HL-60 (cell line): ENCODE measurements at places on chromosomes 16 and 17.

DNA sequence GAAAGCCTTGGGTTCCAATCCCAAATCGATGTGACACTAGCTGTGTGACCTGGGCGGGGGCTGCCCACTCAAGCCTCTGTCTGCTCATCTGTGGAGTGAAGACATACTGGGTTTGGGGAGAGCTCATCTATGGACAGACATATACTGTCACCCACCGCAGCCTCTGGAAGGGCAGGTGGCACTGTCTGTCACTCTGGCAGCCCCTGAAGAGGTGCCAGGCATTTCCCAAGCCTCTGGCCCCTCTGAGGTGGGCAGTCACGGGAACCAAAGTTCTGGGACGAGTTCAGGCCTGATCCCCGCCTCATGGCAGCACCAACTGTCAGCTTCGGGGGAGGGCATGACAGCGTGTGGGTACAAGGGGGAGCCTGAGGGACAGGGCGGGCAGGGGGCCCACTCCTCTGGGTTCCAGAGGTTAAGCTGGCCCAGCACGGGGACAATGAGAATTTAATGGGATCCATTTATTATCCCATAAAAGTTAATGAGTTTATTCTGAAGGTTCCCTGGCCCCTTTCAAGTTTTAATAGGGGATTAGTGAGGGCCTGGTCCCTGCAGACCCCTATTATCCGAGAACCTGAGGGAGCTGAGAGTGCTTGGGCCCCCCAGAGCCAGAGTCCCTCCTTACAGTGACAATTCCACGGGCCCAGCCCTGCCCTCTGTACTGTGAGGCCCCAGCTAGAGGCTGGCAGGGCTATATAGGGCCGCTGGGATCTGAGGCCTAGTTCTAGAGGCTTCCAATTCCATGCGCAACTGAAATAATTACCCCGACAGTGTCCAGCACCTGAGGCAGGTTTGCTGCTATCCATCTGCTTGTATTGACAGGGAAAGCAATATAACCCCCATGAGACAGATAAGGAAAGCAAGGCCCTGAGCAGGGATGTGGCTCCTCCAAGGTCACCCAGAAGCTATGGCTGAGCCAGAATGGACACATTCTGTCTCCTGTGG, 18.8 kb downstream of the SEZ6 start:
- no peak for DNase-seq

GRCh38 chr16:69108064-69108904, 2.8 kb downstream of the HAS3 start:
- DNase-seq, result no peak

- no peak for DNase-seq
These were observed 24.6 kb downstream of the C16orf90 start for GRCh38 chr16:3470723-3471122.

DNA sequence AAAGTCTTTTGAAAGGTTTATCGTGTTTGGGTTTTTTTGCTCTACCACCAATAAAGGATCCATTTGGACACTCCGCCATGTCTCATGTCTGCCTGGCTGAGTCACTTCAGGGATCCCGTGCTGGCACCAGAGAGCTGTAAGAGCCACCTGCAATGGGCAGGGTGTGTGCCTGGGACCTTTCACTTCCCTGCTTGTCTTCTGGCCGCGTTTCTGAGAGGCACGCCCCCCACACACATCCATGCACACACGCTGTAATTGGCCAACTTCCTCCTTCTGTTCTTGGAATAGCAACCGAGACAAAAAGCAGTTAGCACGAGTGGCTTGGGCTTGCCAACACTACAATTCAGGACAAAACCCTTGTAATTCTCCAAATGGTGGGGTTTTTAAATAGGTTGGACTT, 9.8 kb upstream of the SOST start:
- DNase-seq, result peak; percentile 90

- DNase-seq, result no peak
These were observed 4.0 kb upstream of the CD68 start for GRCh38 chr17:7575481-7575883.

DNA sequence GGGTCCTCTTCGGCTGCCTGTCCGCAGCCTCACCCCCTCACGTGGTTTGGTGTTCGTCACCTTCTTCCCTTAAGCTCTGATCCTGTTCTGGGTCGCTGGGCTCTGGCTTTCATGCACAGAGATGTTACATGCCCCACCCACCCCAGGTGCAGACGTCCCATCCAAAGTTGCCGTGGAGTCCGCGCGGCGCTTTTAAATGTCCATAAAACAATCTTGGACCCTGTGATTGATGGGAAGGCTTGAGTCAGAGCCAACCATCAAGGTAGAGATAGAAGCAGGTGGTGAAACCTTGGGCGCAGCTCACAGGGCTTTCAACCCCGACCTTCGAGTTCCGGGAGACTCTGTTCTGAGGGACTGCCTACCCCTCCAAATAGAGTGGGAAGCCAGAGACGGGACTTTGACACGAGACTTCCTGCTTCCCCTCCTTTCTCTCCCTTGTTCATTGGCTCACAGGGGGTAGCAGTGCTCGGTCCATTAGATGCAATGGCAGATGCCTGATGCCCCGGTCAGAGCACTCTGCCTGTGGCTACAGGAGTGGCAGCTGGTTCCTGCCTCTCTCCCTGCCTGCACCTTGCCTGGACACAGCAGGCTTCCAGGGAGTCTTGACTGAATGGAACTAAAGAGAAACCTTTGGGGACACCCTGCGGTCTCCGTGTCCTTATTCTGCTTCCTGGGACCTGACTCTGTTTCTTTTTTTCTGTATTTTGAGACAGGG, 4.0 kb downstream of the ENGASE start:
- DNase-seq, result no peak

- DNase-seq, result no peak
These were observed 11.4 kb downstream of the DYNC1LI2 start for GRCh38 chr16:66740010-66740409.

DNA sequence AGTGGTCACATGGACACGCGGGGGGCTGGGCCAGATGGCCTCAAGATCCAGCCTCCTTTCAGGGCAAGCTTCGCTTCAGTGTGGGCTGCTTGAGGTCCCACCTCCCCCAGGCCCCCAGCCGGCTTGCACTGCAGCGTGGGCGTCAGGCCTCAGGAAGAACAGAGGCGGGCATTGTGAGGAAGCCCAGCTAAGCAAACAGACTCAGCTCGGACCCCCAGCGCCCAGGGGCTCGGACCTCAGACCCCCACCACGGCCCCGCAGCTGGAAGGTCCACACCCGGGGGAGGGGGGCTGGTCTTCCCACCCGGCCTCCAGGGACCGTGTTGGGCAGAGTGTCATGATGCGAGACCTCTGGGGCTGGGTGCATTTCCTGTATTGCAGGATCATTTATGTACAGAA, 24.7 kb upstream of the ZNF469 start:
- no peak for DNase-seq

- no peak for DNase-seq
These were observed 86.2 kb downstream of the OR1D5 start for GRCh38 chr17:2977157-2977556.

DNA sequence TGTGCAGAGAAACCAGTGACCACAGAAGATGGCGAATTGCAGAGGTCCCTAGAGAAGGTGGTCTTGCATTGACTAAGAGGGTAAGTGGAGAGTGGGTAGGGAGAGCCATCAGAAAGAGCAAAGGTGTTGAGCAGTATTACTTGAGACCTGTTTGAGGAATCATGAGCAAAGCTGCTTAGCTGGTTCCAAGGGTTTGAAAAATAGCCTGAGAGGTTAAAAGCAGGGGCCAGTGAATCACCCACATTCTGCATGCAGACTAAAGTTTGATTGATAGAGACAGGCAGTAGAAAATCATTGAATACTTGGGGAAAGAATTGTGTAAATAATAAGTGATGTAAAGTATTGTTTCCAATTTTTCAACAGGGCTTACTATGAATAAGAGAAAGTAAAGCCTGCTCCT, 34.0 kb upstream of the KCNJ16 start:
- no peak for DNase-seq

- DNase-seq, result no peak
These were observed 45.0 kb downstream of the MMP15 start for GRCh38 chr16:58070585-58070984.

- peak; percentile 55 for DNase-seq
These were observed at the start of gene ZFHX3 for GRCh38 chr16:73047536-73048291. TSS of gene ZFHX3 (minus strand) at chr16:73048128. CDS start at chr16:72960145, 87,983 bp downstream.

- DNase-seq, result peak; percentile 67
These were observed 6.2 kb downstream of the MAP3K14 start for GRCh38 chr17:45310380-45311324.

- no peak for DNase-seq
These were observed 916.9 kb upstream of the SOX9 start for GRCh38 chr17:71203953-71204352.

- no peak for DNase-seq
These were observed 22.5 kb downstream of the DNAI2 start for GRCh38 chr17:74296548-74296936.

DNA sequence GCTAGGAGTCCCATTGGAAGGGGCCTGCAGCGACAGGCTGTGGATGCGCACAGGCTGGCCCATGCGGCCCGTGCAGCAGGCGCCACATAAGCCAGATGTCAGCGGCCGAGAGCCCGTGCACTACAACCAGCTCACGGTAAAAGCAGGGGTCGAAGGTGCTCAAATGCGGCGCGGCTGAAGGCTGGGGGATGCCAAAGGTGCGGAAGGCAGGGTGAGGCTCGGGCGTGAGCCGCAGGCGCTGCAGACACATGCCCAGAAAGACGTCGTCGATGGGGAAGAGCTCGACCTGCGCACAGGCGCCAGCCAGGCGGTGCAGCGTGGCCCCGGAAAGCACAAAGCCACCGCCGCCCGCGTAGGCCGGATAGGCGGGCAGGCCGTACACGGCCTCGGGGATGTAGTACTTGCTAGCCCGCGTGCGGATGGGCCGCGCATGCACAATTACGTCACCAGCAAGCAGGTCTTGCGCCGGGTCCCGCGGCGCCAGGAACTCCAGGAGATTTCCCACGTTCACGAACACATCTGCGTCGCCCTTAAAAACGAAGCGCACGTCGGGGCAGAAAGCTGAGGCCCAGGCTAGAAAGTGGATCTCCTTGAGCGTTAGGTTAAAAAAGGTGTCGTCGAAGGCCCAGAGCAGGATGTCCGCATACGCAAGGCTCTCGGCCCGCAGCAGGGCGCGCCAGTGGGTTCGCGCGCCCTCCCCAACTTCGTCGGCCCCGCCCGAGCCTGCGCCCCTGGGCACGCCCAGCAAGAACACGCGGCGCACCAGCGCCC, 1.3 kb downstream of the B3GNT9 start:
- no peak for DNase-seq

GRCh38 chr17:64063766-64064224, 43.4 kb upstream of the ICAM2 start:
- peak; percentile 79 for DNase-seq

DNA sequence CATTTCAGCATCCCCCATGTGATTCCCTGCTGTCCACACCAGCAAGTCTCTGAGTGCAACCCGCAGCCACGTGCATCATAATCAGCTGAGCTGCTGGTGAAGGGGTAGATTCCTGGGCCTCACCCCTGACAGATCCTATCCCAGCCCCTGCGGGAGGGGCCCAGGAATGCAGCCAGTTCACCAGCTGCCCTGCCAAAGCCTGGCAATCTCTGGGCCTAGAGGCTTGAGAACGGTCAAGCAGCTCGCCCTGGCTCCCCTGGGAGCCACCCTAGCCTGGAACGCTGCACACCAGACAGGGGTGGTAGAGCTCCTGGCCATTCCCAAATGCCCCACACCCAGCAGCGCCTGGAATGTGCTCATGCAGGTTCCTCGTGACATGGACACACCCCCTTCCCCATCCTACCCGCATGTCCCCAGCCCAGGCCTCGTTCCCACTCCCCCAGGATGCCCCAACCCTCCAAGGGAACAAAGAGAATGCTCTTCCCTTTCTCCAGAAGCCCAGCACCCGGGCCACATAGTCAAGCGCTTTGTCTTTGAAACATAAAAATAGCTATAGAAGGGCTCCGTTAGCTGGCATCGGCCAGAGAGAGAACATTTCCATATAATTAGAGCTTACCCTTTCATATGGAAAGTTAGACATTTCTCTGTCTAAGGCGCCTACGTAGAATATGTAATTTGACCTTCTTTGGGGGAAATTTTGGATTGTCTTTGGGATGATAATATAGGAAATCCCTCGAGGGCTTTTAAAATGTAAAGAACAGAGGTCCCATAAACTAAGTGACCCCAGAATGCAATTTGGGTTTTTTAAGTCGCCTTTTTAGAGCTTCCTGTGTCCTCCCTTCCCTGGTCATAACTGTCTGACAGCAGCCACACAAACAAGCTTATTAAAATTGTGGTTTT, 3.4 kb downstream of the CEP295NL start:
- no peak for DNase-seq

DNA sequence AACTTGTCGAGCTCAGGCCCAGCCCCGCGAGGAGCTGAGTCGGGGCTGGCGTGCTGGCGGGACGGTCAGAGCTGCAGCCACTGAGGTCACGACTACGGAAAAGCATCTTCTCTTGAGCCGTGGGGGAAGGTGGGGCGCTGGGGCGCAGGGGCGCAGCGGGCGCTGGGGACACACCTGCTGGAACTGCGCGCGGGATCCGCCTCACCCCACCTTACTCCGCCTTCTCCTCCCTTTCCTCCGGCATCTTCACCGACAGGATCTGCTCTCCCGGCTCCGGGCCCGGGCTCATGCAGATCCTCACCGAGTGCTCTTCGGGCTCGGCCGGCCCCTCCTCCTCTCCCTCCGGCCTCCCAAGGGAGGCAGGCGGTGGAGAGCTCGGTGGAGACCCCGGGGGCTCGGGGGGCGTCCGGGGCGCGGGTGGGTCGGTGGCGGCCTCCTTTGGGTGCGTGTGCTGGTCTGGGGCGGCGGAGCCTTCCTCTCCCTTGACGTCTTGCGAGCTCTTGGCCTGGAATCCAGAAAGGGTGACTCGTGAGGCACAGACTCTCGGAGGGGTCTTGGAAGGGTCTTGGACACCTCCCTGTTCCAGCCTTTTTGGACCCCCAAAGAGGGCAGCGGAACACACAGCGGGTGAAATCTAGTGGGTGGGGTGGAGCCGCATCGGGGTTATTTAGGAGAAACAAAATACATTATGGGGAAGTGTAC, 81.8 kb upstream of the KIFC3 start:
- no peak for DNase-seq
